OCI-LY7 (cell line): ENCODE measurements at places on chromosomes 5 and 9. TPM values are rescaled to one million over a fixed set of nuclear protein-coding genes. Genes with fewer than 3 reads are reported as not detected.
A peak's percentile ranks its signal among the peaks of the same experiment; 100 is the strongest.

The PRR16 gene
- not detected in 2 replicates for total RNA-seq

GRCh38 chr9:127637322-127637847, 25.3 kb downstream of the STXBP1 start:
- no peak for DNase-seq

The NR4A3 gene
- 0.46 and 0.74 TPM in 2 replicates for total RNA-seq

DNA sequence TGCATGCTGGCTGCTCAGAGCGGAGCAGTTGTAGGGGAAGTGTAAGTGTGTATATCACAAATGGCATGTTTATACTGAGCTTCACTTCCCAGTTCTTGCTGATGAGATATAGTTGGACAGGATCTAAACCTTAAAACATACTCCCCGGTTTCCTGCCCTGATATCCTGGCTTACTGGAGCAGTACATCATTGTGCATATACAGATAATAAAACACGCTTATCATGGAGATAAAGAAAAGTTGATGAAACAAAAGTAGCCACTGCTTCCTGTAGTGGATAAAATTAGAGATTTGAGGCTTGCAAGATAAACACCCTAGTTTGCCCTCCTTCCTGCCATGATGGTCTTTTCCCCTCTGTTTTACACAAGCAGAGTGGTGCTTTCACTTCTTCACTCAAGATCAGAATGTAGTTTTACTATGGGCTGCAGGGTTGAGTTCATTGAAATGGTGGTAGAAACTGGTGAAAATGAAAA, 15.0 kb downstream of the NPR3 start:
- no peak for DNase-seq

- no peak for DNase-seq
These were observed 151.0 kb upstream of the ZNF366 start for GRCh38 chr5:72658161-72658560.

GRCh38 chr9:111529787-111530186, 4.8 kb downstream of the ZNF483 start:
- no peak for DNase-seq

DNA sequence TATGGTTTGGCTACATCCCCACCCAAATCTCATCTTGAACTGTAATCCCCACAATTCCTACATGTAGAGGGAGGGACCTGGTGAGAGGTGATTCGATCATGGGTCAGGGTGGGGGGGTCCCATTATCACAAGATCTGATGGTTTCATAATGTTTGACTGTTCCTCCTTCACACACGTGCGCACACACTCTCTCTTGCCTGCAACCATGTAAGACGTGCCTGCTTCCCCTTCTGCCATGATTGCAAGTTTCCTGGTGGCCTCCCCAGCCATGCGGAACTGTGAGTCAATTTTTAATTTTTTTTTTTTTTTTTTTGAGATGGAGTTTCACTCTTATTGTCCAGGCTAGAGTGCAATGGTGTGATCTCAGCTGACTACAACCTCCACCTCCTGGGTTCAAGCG, 27.0 kb downstream of the FAM169A start:
- DNase-seq, result no peak

- DNase-seq, result no peak
These were observed 89.2 kb downstream of the TEK start for GRCh38 chr9:27198190-27198589.

The PCDHA9 gene
- not detected in 2 replicates for total RNA-seq

The ADAMTS13 gene
- total RNA-seq, result 18.1 and 18.5 TPM in 2 replicates

DNA sequence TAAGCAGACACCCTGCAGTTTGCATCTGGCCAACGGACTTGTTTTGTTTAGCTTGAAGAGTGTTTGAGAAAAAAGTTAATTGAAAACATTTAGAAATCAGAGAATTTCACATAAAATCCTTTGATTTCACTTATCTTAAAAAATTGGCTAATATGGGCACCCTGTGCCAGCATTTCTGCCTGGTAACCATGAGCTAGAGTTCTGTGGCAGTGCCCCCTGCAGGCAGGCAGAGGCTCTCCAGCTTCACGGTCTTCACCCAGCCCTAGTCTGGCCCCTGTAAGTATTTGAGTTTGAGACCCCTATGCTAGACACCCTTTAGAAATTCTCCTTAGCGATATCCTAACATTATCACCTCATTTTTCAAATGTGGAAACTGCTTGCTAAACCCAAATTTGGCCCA, 18.8 kb upstream of the FANCC start:
- peak; percentile 24 for DNase-seq

DNA sequence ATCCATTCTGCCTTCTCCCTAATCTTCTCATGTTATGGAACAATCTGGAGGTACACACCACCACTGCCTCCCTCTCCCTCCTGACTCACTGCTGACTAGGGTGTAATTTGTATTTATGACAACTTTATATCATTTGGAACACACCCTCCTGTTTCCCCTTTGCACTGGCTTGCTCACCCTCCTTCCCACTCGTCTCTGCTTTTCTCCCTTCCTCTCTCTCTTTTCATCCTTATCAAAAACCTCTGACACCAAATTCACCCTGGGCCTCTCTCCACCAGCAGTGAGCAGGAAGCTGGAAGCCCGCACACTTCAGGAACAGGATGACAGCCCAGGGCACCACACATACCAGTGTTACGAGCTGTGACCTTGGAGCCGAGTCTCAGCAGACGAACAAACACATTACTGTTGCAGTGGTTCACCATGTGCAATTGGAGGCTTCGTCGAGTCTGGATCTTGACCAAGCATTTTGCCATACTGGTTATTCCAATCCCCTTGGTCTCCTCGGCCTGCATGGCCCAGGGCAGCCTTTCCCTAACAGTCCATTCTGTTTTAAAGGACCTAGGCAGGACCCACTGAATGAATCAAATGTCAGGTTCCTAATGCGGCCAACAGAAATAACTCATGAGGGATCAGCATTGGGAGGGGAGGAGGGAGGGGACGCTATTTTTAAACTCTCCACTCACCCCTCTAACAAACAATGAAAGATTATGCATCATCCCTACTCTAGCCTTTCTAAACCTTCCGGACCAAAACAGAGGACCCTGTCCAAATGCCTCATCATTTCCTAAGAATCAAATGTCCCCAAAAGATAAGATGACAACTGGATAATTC, 203.9 kb upstream of the RASEF start:
- DNase-seq, result no peak
